ENCODE measurements at places on chromosomes 4 and X.

- no peak for DNase-seq
Observed at GRCh38 chrX:150575419-150575814, 7.0 kb downstream of the MTM1 start.

GRCh38 chr4:7980036-7980435 lies 40.4 kb upstream of the AFAP1 start:
- DNase-seq, result no peak

DNA sequence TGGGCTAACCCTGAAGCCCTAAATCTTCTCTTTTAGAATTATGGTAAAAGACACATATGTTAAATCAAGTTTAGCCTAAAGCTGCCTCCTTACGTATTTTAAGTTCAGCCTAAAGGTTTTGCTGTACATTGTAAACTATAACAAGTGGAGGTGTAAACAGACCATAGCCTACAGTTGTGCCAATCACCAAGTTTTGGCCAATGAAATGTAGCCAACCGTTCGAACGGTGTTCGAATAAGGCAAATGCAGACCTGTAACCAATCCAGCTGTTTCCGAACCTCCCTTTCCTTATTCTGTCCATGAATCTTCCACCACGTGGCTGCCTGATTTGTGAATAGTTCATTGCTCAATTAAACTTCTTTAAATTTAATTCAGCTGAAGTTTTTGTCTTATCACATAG lies 52.1 kb upstream of the TBC1D9 start:
- no peak for DNase-seq

DNA sequence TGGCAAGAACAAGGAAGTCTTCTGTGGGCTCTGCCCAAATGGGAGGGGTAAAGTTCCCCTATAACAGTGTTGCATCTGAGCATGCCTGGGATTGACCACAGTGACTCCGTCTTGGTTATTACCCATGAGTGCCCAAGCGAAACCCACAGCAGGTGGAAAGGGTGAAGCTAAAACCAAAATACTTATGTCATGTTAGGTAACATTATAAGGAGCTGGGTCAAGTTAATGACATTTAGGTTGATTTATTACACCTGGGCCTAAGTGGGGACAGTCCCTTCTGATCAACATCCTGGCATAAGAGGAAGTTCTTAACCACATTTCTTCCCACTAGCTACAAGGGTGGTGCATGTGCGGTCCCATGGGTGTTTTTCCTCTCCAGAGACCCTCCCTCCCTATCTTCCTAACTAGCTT lies 1.3 kb upstream of the ZNF732 start:
- no peak for DNase-seq

DNA sequence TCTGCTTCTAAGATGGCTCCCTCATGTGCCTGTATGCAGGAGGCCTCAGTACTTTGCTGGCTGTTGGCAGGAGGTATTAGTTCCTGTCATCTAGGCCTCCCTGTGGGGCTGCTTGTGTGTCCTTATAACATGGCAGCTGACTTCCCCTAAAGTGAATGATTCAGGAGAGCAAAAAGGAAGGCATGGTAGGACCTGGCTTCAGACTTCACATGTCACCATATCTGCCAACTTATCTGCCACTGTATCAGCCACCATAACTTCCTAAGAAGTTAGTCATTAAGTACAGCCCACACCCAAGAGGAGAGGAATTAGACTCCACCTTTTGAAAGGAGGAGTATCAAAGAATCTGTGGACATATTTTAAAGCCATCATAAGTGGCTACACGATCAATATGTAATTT lies 122.5 kb downstream of the UCHL1 start:
- no peak for DNase-seq

- no peak for DNase-seq
Observed at GRCh38 chr4:123784626-123785025, 388.0 kb downstream of the SPRY1 start.

DNA sequence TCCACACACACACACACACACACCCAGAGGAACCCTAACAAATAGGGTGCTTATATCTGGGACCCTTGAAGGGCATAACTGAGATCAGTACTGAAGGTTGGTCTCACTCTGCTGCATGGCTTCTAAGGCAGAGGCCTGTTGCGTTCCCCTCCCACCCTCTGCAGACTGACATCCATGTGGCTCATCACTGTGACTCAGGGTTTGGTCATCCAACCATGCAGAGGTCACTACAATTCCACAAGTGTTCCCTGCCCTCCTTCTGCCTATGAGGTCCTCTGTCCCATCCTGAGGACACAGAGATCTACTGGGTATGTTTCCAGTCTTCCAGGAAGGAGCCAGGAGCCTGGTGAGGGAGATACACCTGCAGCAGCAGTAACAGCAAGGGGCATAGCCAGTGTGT lies 55.8 kb downstream of the XAGE2 start:
- no peak for DNase-seq

DNA sequence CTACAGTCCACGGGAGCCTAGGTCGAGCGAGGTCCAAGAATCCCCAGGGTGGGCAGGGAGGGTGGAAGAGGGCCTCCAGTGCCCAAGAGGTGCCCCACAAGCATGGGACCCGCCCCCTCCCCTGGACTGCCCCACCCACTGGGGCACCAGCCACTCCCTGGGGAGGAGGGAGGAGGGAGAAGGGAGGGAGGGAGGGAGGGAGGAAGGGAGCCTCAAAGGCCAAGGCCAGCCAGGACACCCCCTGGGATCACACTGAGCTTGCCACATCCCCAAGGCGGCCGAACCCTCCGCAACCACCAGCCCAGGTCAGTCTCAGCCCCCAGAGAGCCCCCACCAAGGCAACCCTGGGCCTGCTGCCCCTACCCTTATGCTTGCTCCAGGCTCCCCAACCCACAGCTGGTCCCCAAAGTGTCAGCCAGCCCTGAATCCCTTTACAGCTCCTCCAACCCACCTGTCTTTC lies at the start of gene GATA1:
GATA1 (plus strand) TSS at position 250 of the 460 bp plus-strand sequence. CDS start 4,520 bp downstream, outside the sequence.
- no peak for DNase-seq

GRCh38 chrX:1750267-1750666 lies 135.4 kb downstream of the ASMT start:
- no peak for DNase-seq

DNA sequence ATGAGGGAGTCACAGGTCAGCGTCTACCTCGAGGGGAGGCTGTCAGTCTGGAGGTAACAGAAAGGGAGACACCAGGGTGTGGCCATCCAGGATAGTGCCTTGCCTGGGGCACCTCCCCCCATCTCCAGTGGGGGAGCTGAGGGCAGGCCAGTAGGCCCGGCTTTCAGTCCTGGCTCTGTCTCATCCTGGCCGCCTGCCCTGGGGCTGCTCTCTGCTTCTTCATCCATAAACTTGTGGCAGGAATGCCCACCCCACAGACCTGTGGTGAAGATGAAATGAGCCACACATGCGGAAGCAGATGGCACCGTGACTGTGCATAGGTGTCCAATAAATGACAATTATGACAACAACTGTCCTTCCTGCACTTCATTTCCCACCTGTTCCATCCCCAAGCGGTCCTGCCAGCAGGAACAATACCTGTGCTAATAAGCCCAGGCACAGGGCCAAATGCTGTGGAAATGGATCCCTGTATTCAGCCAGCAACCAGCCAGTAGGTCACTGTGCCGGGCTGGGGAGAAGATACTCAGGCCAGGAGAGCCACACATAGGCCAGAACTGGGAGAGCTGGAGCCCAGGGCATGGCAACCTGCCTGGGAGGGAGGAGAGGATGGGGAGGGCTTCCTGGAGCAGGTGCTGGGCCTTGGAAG lies 30.2 kb downstream of the TRO start:
- DNase-seq, result no peak

DNA sequence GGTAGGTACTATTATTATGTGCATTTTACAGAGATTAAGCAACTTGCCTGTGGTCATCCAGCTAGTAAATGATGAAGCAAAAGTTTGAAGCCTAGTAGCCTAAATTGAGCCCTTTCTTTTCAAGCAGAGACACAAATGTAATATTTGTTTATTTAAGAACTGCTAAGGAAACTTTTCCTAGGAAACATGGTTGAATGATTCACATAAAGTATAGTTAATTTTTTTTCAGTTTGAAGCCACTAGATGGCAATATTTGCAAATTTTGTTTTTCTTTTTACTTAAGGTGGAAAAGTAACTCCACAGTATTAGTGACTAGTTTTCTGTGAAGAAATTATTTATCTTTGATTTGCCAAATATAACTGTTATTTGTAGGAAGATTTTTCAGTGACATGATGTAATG lies 52.8 kb upstream of the ANKRD17 start:
- peak; percentile 48 for DNase-seq

DNA sequence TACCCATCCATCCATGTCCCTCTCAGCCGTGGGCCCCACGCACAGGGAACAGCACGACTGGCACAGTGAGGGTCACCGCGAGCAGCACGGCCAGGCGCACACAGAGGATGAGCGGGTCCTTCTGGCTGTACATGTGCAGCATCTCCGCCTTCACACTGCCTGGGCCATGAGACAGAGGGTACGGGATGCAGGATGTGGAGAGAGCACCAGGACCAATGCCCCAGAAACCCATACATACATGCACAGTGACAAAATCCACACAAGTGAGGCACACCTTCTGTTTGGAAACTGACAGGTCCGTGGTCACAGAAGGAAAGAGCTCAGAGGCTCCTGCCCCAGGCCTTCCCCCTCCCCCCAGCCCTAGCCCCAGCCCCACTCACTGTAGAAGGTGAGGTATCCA lies 9.5 kb downstream of the SLC38A5 start:
- no peak for DNase-seq

GRCh38 chrX:41384051-41384705 lies 50.2 kb downstream of the DDX3X start:
- DNase-seq, result peak; percentile 64

DNA sequence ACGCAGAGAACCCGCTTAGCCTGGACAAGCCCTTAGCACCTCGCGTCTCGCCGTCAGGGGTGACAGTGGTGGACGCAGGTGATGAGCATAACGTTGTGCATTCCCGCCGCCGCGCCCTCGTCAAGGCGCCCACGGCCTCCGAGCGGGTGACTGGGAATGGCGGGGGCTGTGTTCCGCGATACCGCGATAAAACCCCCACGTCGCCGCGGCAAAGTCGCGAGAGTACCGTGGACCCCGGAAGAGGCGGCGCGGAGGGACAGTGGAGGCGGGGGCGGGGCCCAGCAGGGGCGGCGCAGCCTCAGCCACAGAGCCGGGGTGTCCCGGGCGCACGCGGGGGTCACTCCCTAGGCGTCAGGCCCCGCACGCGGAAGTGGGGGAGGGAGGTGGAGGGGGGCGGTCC lies 53.8 kb downstream of the ZFYVE28 start:
- DNase-seq, result peak; percentile 24

GRCh38 chr4:169899295-169899694 lies 126.9 kb downstream of the MFAP3L start:
- no peak for DNase-seq

GRCh38 chr4:11286533-11286932 lies 142.2 kb downstream of the HS3ST1 start:
- no peak for DNase-seq

DNA sequence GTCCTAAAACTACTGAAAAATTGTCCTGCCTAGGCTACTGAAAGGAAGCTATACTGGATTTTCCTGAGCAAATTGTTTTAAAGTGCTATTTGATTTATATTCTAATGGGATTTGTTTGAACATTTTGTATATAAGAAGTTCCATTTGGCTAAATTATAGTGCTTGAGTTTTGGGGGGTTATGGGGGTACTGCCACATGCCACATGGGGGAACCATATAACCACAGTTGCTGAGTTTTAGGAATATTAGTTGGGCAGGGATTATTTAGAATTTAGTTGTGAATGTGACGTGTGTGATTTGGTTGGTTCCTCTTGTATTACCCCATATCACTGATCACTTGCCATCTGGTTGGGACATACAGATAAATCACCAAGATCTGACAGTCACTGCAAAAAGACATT lies 224.5 kb upstream of the TAPT1 start:
- DNase-seq, result peak; percentile 32

DNA sequence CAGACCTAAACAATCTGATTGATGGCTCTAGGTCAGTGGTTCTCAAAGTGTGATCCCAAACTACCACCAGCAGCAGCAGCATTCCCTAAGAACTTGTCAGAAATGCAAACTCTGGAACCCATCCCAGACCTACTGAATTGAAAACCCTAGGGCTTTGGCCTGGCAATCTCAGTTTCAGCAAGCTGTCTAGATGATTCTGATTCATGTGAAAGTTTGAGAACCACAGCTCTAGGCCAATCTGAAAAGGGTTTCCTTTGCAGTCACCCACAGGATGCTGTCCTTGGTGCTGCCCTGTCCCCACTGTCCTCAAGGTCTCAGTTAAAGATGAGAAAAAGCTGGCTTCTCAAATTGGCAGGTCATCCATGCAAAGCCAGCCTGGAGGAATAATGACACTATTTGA lies 34.8 kb downstream of the SMPX start:
- DNase-seq, result peak; percentile 4

DNA sequence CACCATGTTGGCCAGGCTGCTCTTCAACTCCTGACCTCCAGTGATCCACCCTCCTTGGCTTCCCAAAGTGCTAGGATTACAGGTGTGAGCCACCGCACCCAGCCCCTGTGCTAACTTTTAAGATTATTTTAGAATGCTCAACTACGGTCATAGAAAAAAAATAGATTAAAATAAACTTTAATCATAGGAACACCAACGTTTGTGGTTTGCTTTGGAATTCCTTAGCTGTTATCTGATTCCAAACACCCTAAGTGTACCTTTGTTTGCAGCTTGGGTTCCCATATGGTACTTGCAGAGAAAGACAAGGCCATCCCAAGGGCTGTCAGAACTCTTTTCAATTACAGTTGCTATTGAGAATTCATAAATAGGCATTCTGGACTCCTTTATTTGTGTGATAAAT lies 90.1 kb upstream of the EFHC2 start:
- DNase-seq, result no peak

DNA sequence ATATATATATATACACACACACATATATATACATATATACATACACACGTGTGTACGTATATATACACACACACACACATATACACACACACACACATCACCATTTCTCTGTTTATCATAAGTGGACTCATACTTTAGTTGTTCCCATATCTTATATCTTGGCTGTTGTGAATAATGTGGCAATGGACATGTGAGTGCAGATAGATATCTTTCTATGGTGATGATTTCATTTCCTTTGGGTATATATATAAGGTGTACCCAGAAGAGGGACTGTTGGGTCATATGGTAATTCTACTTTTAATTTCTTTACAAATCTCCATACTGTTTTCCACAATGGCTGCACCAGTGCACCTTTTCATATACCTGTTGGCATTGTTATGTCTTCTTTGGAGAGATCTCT lies 105.9 kb downstream of the LARP1B start:
- no peak for DNase-seq

GRCh38 chrX:7146020-7146702 lies 1.4 kb upstream of the STS start:
- DNase-seq, result no peak

DNA sequence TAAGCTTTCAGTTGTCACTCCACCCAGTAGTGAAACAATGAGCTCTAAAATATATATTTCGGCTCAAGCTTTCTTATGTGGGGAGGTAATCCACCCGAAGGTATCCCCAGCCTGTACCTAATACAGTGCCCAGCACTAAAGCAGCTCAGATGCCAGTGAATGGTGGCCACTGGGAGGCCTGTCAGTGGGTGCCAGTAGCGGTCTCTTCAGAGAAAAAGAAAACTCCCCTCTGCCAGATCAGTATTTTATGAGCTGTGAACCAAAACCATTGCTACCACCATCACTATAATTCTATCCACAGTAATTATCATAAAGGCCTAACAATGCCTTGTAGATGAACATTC lies 835 bp upstream of the NFKB1 start:
- peak; percentile 52 for DNase-seq

GRCh38 chr4:2462218-2462991 lies 6.5 kb upstream of the RNF4 start:
- DNase-seq, result peak; percentile 86
